ENCODE measurements at places on chromosomes 3 and 15.

DNA sequence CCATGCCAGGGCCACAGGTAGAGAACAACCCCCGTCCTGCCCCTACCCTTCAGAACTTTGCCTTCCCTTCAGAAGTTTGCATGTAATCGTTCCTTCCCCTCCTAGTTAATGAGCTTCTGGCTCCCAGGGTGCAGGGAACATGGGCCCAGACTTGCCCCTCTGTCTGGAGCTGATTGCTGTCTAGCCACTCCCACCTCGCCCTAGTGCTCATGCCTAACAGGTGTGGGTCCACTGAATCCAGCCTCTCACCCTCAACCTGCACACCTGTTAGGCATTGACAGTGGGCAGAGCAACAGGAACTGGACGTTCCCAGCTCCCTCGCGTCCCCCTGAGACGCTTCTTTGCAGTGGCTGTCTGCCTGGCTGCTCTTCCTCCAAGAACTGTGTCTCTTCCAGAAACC, 40.3 kb downstream of the WNT5A start:
- DNase-seq: no peak

DNA sequence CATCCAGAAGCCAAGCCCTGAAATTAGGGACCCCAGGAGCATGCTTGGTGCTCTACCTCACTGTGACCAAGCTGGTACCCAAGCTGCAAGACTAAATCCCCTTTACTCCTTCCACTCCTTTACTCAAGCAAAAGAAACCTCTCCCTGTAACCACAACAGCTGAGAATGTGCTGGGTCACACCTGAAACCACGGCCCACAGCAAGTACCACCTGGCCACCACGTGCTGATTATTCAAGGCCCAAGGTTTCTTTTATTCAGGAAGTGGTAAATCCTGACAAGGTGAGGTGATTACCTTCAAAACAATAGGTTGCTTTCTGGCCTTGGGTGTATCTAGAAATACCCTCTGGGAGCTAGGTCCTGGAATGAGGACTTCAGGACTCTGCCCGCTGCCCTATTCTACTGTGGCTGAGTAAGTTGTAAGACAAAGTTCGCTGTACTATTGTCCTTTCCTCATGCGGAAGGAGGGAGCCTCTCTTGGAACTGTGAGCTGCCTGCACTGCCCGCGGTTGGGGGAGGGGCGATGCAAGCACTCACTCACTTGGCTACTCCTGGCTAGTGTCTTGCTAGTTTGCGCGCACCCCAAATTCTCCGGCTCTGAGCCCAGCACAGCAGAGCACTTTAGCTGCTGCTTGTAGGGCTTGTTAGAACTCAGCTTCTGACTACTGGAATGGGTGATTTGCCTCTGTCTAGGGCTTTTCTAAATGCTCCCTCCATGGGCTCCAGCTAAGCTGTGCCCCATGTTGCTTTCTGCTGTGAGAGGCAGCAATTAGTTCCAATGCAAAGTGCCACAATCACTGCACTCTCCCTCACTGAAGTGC, 487.1 kb upstream of the CNTN3 start:
- no peak for DNase-seq

GRCh38 chr15:95987886-95988573, 342.5 kb upstream of the NR2F2 start:
- no peak for DNase-seq

GRCh38 chr3:16254916-16255315, 9.8 kb downstream of the DPH3 start:
- DNase-seq: no peak

- no peak for DNase-seq
These were observed 53.0 kb downstream of the EFHB start for GRCh38 chr3:19881036-19881435.

- no peak for DNase-seq
These were observed 3.7 kb downstream of the DUOX1 start for GRCh38 chr15:45133561-45133920.

DNA sequence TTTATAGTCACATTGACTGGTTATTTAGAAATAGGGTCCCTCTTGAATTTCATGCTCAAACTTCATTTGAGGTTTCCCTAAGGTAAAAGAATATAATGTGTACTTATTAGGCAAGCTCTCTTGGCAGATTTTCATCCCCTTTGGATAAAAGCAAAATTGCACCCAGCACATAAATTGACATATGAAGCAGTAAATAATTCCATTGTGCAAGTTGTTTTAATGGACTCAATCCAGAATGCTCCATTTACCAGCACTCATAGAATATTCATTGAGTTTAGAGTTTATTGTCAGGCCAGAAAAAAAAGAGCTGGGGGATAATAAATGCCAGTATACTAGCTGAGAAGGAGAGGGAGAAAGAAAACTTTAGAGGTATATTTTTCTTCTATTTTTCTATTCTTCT, 136.8 kb downstream of the TPRG1 start:
- DNase-seq: no peak

DNA sequence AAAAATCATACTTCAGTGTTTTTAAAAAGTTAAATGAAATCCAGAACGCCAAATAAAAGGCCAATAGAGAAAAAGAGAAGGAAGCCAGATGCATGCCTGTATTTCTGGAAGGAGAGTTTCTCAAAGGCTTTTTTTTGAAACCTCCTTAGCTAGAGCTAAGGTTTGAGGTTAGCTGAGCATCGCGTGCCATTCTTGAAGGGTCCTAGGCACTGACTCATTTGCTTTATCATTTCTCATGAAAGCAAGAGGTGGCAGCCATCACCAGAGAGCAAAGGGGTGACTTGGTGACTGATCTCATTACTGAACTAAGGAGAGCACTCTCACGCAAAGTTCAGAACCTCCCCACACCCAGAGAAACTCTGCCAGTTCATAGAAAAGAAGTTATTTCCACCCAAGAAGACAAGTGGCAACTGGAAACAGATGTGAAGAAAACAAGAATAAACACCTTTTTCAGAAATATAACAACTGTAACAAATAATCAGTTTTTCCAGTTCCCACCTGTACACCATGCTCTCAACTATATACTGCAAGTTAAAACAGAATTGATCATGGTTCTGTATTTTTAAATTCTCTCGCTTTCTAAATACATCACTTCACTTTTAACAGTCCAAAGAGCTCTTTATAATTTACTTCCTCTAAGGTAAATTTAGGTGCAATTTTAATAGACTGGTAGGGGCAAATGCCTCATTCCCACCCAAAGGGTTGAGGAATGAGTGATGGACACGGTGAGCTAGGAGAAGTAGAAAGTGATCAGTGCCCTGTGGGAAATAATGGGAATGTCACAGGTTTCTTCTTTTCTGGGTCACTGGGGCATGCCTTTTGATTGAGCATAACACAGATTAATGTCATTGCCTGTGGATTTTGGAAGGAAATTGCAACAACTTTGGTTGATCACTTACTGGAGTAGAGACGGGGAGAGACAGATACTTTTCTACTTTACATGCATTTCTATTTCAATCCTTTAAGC, 24.7 kb downstream of the GPR15 start:
- DNase-seq: peak; percentile 45

GRCh38 chr3:47419083-47420043, 38.5 kb downstream of the PTPN23 start:
- DNase-seq: no peak

DNA sequence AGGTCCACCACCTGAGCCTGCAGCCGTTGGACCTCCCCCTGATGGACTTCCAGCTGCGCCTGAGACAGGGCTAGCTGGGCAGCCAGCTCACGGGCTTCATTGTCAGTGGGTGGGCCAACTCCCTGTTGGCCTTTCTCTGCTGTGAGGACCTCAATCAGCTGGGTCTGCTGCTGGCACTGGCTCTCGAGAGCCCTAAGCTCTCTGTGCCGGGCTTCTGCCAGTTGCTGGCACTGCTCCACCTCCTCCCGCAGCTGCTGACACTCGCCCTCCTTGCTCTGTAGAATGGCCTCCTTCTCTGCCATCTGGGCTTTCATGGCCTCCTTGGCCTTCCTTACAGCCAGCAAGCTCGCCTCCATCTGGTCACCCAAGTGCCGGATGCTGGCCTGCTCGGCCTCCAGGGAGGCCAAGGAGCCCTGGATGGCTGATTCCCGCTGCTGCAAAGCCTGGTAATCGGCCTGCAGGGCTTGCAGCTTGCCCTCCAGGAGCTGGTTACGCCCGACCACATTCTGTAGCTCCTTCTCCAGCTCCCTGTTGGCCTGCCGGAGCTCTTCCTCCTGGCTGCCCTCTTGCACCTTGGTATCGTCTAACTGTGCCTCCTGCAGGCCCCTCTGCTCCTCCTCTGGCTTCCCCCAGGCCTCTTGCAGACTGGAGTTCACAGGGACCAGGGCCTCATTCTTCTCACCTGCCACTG, 23.8 kb downstream of the CXCR6 start:
- DNase-seq: no peak

GRCh38 chr15:62362608-62363007, 197.5 kb upstream of the C2CD4B start:
- no peak for DNase-seq

- no peak for DNase-seq
These were observed 25.6 kb downstream of the STIMATE start for GRCh38 chr3:52871761-52872160.

DNA sequence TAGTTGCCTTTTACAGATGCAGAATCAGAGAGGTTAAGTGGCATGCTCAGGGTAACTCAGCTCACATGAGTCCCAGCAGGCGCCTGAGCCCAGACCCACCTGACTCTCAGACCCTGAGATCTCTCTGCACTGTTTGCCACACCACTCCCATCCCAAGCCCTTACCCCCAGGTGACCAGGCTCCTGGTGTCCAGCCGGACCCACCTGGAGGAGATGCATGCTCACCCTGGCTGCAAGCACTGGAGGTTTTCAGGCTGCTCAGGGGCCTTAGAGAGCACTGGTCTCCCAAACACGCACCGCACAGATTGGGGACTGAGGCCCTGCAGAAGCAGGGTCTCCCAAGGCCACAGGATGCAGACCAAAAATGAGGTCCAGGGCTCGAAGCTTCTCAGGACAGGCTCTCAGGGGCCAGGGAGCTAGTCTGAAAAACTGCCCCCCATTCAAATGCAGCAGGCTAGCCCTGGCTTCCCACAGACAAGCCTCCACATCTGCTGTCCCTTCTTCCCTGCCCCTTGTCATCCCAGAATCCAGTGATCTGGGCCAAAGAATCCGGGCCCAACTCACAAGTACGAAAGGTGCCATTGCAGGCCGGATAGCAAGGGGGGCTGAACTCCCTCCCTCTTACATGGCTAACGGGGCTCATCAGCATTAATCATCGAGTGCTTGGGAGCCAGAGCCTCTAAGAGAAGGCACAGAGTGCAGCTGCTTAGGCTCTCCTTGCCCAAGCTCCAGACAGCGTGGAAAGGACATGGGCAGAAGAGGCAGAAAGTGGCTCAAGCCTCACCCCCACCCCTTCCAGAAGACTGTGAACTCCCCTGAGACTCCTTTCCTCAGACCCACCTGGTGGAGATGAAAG, 90.2 kb upstream of the PRR20G start:
- DNase-seq: no peak

DNA sequence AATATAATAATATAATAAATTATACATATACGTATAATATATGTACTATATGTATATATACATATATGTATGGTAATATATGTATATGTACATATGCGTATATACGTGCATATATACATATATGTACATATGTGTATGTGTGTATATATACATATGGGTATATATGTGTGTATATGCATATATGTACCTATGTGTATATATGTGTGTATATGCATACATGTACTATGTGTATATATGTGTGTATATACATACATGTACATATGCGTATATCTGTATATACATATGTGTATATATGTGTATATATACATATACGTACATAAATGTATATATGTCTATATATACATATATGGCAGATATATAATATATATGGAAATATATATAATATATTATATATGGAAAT, 74.8 kb upstream of the ST3GAL6 start:
- no peak for DNase-seq

DNA sequence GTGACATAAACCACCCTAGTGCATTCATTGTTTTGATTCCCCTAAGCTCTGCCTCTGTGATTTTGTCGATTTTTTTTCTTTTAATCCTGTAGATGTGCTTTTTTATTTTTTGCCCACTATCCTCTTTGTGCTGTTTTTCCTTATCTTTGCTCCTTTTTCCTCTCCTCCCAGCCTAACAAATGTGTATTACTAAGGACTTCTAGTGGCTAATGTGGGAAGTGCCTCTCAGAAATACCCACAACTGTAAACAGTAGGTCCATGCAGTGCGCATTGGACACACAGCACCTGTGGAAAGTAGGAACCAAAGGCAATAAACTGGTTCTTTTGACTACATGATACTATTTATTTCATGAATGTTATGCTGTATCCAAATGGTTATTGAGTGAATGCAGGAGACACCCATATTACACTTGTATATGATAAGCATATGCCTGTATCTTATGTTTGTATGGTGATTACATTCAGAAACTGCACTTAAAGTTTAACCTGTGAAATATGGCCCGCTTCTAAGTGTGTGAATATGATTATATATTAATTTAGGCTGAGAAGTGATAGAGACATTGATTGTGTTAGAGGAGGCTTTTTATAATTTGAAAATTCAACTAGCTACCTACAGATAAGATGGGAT, 147.8 kb downstream of the PLCL2 start:
- DNase-seq: no peak

DNA sequence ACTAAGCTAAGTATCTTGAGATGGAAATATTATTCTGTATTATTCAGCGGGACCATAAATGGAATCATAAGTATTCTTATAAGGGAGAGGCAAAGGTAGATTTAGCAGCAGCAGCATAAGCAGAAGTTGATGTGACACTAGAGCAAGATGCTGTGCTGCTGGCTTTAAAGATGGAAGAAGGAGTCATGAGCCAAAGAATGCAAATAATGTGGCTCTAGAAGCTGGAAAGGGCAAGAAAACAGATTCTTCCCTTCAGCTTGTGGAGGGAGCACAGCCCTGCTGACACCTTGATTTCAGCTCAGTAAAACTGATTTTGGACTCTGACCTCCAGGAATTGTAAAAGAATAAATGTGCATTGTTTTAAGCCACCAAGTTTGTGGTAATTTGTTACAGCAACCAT, 144.2 kb upstream of the ANKRD28 start:
- no peak for DNase-seq
